Activated naive CD4-positive, alpha-beta T cell treated with anti-CD3 and anti-CD28 coated beads for 36 hours (primary cell): ENCODE measurements at places on chromosomes 12 and 14. TPM values are rescaled to one million over a fixed set of nuclear protein-coding genes. Genes with fewer than 3 reads are reported as not detected.

DNA sequence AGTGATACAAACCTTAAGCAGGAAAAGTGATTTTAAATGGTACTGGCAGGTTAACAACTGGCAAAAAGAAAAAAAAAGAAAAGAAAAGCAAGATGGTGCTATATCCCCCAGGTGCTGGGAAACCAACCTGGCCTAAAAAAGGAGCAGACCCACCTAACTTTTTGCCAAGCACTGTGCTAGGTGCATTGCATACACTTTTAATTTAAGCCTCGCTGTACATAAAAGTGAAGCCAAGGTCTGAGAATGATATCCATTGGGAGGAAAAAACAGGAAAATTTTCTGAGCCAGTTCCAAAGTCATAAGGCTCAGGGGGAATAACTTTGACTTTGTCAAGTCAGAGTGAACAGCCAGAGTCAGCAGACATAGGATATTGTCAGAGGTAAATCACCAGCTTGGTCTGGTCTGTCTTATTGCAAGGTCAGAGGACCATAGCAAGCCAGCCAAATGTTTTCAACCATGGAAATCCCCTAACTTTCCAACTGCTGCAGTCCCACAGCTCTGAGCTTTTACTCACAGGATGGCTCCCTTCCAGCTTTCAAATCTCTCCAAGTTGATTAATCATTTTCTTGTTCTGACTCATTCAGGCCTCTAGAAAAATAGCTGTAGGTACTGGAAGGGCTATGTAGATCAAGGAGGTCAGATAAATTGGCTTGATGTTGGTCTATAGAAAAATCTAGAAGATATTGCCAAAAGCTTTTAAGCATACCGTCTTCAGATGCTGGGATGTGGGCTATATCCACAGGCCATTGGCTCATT, 412.9 kb downstream of the RAD51B start:
- H3K36me3 ChIP-seq, result peaks cover 4% of the 10 kb centered on the region
- H3K4me1 ChIP-seq, result peaks cover 18% of the 10 kb centered on the region

- H3K4me3 ChIP-seq, result peak overlapping the region; percentile 91
- peaks cover 15% of the 10 kb centered on the region for H3K36me3 ChIP-seq
- DNase-seq, result peak; percentile 35
- H3K4me1 ChIP-seq, result peaks cover 25% of the 10 kb centered on the region
- peak overlapping the region; percentile 89 for H3K27ac ChIP-seq
- H3K27me3 ChIP-seq, result no peaks in the 10 kb centered on the region
Observed at GRCh38 chr12:6724409-6724797, 557 bp downstream of the COPS7A start.

DNA sequence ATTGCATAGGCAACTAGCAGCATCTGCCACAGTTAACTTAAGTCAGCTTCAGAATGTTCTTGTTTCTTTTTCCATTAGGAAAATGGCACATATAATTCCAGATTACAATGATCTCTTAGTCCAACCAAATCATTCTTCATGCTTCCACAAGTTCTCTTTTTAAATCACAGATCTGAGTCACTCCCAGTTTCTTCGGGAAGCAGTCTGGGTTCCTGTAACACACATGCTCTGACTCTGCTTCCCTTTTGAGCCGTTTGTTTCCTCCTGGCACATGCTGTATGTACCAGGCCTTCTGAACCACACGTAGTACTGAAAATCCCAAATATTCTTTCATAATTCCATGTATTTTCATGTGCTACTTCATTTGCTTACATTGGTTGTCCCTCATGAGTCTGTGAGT, 388.8 kb upstream of the PDE3A start:
- DNase-seq, result no peak
- H3K4me3 ChIP-seq, result no peak overlapping the region
- H3K36me3 ChIP-seq, result no peaks in the 10 kb centered on the region
- no peak overlapping the region for H3K27ac ChIP-seq

DNA sequence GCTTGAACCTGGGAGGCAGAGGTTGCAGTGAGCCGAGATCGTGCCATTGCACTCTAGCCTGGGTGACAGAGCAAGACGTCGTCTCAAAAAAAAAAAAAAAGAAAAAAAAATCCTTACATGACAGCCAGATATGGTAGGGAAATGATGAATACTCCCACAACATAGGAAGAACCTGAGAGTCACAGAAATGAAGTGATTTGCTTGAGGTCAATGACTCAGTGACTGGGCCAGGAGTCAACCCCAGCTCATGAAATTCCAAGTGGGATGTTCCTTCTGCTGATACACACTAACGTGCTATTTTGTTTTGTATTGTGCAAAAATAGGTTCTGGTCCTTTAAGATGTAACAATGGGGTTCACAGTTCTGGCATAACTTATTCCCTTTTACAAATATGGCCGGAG, 9.0 kb downstream of the RHOF start:
- H3K36me3 ChIP-seq, result peaks cover 20% of the 10 kb centered on the region
- DNase-seq, result peak; percentile 45
- no peaks in the 10 kb centered on the region for H3K27me3 ChIP-seq
- peaks cover 90% of the 10 kb centered on the region for H3K4me1 ChIP-seq
- H3K27ac ChIP-seq, result peak overlapping the region; percentile 98

Gene LBHD2
- total RNA-seq, result not detected

Gene SLC4A8
- total RNA-seq, result 1.8 TPM

DNA sequence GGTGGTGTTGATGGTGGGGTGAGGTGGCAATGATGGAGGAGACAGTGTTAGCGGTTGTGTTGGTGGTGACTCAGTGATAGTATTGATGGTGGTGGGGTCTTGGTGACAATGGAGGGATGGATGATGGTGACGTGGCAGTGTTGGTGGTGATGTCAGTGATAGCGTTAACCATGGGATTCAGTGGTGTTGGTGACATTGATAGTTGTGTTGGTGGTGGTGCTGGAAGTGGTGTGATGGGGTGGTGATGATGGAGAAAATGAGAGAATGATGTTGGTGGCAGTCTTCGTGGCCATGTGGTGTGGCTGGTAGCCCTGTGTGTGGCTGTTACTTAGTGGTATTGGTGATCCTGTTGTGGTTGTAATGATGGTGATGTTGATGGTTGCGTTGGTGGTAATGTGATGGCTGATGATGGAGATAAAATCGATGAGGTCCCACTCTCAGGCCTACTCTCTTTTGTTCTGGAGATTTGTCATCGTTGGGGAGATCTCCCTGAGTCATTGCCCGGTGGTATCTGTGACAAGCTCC, 2.6 kb downstream of the DTX1 start:
- no peak for DNase-seq
- H3K4me1 ChIP-seq, result peaks cover 23% of the 10 kb centered on the region
- H3K27ac ChIP-seq, result no peak overlapping the region
- no peaks in the 10 kb centered on the region for H3K36me3 ChIP-seq
